ENCODE measurements at places on chromosomes 2 and 18. TPM values are rescaled to one million over a fixed set of nuclear protein-coding genes. Genes with fewer than 3 reads are reported as not detected.

GRCh38 chr2:191386938-191387536 is 141.8 kb downstream of the MYO1B start:
- no peak overlapping the region for H3K4me3 ChIP-seq
- H3K36me3 ChIP-seq = peaks cover 53% of the 10 kb centered on the region
- no peak overlapping the region for H3K27ac ChIP-seq
- H3K27me3 ChIP-seq = no peaks in the 10 kb centered on the region

- no peaks in the 10 kb centered on the region for H3K27me3 ChIP-seq
- no peak overlapping the region for H3K4me3 ChIP-seq
- no peak for DNase-seq
- no peak overlapping the region for H3K27ac ChIP-seq
- no peaks in the 10 kb centered on the region for H3K36me3 ChIP-seq
Observed at GRCh38 chr2:197954328-197954727, 149.9 kb downstream of the PLCL1 start.

DNA sequence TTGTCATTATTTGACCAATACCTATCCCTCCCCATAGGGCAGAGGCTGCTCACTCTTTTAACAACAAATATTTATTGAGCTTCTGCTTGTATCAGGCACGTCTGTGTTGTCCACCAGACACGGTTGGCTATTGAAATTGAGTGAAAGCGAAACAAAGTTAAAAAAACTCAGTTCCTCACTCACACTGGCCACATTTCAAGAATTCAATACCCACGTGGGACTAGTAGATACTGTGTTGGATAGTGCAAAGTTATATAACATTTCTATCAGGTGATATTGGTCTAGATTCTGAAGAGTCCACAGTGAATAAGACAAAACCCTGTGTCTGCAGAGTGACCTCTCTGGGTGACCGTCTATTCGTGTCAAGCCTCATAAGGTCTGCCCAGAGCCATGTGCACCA is 43.9 kb upstream of the GALR1 start:
- DNase-seq = no peak
- H3K4me1 ChIP-seq = peaks cover 30% of the 10 kb centered on the region
- no peak overlapping the region for H3K27ac ChIP-seq
- H3K27me3 ChIP-seq = no peaks in the 10 kb centered on the region
- no peak overlapping the region for H3K4me3 ChIP-seq

DNA sequence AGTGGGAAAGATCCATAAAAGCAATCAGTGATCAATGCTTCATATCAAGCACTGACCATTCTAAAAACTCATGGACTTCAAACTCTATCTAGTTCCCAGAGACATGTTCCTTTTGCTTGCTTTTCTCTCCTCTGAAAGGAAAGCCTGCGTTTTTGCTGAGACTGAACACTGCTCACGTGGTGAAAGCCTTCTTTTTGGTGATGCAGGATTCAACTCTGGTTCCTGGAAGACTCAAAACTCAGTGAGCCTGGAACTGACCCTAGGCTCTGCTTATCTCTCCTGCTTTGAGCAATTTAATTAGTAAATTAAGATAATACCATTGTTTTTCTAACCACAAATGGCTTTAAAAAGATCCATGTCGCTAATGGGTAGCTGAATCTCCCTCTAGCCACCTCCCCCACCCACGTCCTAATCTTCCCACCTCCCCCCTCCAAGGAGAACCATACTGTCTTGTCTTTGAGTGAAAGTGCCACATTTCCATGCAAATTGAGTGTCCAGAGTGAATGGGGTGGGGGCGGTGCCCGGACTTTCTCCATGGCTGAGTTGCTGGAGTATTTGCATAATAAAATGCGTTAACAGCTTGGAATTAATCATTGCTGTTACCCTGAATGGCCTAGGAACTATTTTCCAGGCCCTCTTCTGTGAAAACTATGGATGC is 130.5 kb downstream of the BCL11A start:
- H3K4me3 ChIP-seq = no peak overlapping the region
- H3K36me3 ChIP-seq = no peaks in the 10 kb centered on the region
- no peaks in the 10 kb centered on the region for H3K4me1 ChIP-seq
- no peaks in the 10 kb centered on the region for H3K27me3 ChIP-seq
- DNase-seq = no peak
- no peak overlapping the region for H3K27ac ChIP-seq

GRCh38 chr18:47799376-47799775 is 131.1 kb downstream of the SMAD2 start:
- DNase-seq = no peak
- H3K27ac ChIP-seq = no peak overlapping the region
- H3K4me1 ChIP-seq = no peaks in the 10 kb centered on the region
- H3K27me3 ChIP-seq = no peaks in the 10 kb centered on the region
- no peaks in the 10 kb centered on the region for H3K36me3 ChIP-seq

The TLX2 gene
- total RNA-seq = 3.4 TPM

The CNGA3 gene
- total RNA-seq = not detected

The REL gene
- total RNA-seq = 8.9 TPM

Data from PC-3 (cell line).